ENCODE measurements at places on chromosomes 7 and 10. TPM values are rescaled to one million over a fixed set of nuclear protein-coding genes. Genes with fewer than 3 reads are reported as not detected.

Gene CACNA2D1
- 40.5 TPM for total RNA-seq

Gene CREB5
- 57.1 TPM for total RNA-seq

Gene ENKUR
- 0.36 TPM for total RNA-seq

Gene FAM221A
- 8.5 TPM for total RNA-seq

Gene RHOBTB1
- total RNA-seq: 22.8 TPM

Gene ZNF394
- total RNA-seq: 29.1 TPM

Gene TWIST1
- 8.5 TPM for total RNA-seq

Gene HMX3
- total RNA-seq: not detected

Gene GNAT3
- total RNA-seq: not detected

Gene ASB10
- not detected for total RNA-seq

Gene FANK1
- 1.8 TPM for total RNA-seq

Data from aorta (tissue), 5 donors.